ENCODE measurements at places on chromosomes 6 and 20.

DNA sequence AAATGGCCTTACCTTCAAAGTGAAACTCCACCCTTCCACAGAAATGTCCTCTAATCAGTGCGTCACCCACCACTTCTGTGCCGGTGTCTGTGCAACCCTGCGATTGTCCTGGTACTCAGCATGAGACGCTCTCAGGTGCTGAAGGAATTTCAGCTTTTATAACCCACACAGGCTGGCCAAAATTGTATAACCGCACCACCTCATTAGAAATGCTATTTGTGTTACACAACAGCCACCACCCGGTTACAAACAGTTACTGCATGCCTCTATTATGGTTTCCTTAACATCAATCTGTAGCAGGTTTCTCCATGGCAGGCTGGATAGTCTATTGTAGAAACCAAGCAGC is 51.5 kb downstream of the SLC23A2 start:
- no peak for DNase-seq

DNA sequence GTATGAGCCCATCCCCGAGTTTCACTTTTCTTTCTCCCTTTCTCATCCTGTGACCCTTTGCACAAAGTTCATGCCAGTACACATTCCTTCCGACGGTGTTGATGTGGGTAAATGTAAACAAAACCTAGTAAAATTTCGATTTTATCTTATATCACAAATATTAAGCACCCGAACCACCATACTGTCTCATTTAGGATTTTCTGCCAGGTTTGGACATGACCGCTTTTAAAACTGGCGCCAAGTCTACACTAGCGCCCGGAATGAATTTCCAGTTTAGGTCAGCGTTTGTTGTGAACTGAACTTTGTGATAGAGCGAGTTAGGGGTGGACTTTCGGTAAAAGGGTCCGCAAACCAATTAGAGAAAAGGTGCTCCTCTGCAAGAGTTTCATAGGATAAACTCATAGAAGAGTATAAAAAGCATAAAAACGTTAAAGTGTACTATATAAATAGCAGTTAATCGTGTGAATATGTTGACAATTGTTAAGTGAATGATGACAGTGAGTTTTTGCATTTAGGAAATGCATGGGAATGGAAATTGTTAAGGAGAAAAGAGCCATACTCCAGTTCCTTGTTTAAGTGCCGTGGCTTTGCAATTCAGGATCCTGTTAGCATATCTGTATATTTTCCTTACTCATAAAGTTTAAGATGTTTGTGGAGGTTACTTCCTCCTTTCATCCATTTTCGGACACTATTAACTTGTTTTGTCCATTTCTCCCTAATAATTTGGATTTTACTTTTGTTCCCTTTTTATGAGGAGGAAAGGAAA is 937 bp downstream of the AKAP7 start:
- no peak for DNase-seq

DNA sequence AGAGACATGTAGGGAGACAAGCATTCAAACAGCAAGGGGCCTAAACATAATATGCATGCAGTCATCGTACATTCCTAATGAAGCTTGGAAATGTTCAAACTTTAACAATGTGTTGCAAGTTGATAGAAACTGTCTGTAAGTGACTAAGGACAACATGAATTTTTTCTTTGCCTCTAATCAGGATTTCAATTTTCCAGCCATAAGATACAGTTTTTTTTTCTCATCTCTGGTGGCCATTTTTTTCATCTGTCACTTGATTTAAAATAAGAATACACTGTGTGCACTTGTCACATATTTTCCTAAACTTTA is 22.2 kb upstream of the MTRF1L start:
- DNase-seq = no peak

DNA sequence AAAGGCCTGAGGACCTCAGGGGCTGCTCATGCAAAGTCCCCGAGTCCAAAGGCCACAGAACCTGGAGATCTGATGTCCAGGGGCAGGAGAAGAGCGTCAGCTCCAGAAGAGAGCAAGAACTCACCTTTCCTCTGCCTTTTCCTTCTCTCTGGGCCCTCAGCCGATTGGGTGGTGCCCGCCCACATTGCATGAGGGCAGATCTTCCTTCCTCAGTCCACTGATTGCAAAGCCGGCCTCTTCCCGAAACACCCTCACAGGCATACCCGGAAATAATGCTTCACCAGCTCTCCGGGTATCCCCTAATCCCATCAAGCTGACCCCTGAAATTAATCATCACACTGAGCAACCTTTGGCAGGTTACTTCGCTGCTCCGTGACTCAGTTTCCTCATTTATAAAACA is 33.4 kb downstream of the SPDEF start:
- no peak for DNase-seq

DNA sequence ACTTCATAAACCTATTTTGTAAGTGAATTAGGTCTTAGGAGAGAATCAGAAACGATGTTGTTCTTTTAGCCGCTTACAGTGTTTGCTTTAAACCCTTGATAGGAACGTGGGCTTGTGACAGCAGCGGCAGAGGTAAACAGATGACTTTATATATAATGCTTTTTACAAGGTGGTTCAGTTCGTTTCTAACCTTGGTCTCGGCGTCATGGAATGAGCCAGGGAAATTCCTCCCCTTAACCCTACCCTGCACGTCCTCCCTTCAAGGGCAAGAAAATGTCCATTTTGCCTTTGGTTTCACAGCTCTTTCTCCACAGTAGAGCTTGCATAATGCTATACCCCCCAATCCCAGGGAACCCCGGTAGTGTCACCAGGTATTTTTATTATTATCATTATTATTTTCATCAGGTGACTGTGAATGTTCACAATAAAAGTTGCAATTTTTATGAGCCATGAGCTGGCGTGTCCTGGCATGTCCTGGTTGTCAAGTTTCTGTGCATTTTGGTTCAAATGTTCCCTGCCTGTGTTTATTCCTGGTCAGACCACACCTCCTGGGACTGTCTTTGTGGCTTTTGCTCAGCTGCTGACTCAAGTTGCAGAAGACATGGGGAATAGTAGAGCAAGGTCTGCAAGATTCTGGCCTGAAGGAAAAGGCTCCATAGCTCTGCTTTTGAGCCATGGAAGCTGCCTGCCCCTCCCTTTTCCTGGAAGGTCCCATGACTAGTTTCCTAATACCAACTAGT is 112.8 kb upstream of the BMP2 start:
- DNase-seq = no peak

- DNase-seq = no peak
Measured at GRCh38 chr20:39853636-39854035, 835.4 kb downstream of the MAFB start.

GRCh38 chr6:126831461-126831860 is 287.0 kb upstream of the RSPO3 start:
- DNase-seq = no peak

DNA sequence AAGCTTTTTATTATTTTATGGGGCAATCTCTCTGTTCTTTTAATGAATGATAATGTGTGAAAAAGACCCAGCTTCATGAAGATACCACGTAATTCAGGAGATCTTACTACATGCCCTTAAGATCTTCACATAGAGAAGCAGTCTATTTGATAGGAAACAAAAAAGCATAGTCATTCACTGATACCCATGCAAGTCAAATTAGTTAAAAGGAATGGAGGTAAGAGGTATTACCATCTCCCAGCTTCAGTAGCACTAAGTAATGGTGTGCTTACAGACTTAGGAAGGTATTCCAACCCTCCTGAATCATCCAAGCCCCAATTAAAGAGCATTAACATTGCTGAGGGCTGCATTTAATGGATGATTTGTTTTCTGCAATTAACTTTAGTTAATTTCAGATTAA is 364.7 kb downstream of the SYNE1 start:
- no peak for DNase-seq

GRCh38 chr6:142810952-142811514 is 133.9 kb downstream of the HIVEP2 start:
- DNase-seq = no peak

GRCh38 chr20:44725837-44726236 is 10.7 kb downstream of the CCN5 start:
- no peak for DNase-seq

GRCh38 chr6:18507561-18507960 is 120.4 kb downstream of the RNF144B start:
- DNase-seq = no peak

DNA sequence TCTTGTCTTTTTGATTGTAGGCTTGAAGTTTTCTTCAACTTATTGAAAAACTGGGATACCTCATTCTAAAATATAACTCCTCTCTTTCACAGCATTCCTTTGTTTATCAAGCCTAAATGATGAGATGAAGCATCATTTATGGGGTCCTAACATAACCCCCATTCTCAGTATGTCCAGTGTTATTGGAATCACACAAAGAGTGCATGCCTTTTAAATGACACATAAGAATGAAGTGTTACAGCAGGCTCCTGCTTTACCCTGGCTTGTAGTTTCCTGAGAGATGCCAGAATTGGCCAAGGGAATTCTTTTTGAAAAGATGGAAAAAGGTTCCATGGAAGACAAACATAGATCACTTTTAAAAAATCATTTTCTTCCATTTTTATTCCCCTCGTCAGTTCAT is 502.4 kb downstream of the BCKDHB start:
- DNase-seq = no peak

DNA sequence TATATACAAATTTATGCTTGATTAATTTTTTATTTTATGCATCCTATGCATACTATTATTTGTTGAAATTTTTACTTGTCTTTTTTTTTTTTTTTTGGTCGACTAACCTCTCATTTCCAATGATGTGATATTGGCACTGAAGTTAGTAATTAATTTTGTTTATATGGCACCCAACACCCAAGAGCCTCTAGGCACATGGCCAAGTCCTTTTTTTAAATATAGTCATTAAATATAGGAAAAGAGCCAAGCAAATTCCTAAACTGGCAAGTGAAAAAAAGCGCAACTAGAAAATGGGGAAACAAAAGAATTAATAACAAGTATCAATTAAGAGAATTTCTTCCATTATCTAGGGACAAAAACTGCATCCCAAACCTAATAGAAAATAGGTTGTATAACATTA is 85.5 kb upstream of the HS3ST5 start:
- no peak for DNase-seq

- DNase-seq = no peak
Measured at GRCh38 chr6:14640631-14641030, 523.1 kb downstream of the CD83 start.

DNA sequence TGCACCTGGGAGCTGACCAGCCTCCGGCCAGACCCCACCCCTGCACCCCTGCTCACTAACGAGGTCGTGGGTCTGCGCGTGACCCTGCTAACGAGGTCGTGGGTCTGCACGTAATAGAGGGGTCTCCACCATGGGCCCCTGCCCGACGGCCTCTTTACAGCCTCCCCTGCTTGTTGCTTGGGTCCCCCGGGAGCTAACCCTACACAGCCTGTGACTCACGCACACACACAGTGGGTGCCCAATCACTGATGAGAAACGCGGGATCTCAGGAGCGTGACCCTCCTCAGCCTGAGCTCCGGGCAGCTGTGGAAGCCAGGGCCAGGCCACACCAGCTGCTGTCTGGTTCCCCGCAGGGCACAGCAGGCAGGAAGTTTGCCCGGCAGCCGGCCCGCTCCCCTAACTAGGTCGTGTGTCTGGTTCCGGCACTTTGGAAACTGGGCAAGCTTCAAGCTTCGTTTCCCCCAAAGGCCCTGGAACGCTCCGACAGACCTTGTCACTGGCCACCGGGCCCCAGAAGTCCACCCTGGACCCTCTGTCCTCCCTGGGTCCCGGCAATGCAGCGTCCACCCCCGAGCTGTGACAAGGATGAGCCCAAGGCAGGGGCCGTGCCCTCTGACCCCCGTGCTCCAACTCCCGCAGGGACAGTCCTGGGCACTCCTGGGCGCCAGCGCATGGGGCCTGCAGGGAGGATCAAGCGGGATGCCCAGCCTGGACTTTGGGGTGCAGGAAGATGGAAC is 767 bp downstream of the PTK6 start:
- no peak for DNase-seq

DNA sequence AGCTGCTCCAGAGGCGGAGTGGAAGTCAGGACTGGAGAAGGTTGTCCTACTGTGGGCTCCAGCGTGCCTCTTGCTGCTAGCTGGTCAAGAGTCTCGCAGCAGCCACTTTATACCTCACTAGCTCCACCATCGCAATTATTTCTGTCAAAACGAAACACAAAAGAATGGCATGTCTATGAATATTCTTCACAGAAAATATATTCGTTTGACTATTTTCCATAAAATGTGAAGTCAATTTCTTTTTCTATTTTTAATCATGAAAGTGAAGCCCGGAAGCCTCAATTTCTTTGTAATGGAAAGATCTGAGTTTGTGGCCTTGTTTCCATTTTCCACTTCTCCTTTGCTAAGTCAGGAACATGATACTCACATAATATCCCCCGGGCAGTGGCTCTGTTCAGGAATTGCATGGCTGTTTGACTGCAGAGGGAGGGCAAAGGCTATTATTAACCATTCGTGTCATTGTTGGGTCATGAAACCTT is 51.7 kb downstream of the DTD1 start:
- DNase-seq = no peak

DNA sequence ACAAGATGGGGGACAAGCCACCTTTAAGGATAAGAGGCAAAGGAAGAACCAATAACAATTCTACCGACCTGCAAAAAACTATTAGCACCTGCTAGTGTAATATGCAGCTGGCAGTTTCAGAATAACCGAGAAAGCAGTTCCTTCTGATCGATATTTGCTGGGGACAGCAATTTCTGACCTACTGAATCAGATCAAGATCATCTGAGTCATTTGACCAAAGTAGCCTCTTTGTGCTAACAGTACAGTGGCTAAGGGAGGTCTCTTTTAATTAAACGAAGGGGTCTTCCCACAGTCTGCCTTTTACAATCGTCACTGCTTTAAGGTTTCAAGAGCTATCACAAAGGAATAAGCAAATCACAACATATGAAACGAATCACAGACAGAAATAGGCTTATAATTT is 318.9 kb downstream of the BTBD9 start:
- no peak for DNase-seq

DNA sequence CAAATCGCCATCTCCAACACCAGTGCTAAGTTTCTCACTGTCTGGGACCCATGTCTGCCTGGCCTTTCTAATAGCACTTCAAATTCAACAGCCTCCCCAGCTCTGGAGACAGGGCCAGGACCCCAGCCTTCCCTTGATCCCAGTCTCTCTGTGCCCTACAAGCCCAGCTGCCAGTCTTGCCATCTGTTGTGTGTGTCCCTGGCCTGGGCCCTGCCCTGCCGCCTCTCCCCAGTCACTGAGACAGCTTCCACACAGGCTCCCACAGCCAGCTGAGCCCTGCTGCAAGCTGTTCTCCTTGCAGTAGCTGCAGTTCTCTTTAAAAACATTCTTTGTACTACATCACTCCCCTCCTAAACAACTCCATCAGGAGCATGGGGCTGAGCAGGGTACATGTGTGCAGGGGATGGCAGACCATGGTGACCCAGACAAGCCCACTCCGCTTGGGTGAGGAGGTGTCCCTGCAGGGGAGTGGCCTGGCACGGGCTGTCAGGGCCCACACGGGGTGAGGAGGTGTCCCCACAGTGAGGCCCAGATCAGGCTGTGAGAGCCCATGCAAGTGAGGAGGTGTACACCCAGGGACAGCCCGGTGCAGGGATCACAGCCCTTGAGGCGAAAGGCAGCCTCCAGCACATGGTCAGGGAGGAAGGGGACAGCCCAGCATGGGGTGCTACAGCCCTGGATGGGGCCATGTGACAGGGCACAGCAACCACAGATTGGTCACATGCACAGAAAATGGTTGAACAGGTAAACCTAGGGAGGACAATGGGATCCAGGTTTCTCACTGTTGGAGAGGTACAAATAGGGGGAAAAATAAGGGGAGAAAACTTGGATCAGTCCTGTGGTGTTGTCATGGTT is 16.2 kb downstream of the CST7 start:
- DNase-seq = no peak
